Stimulated activated CD8-positive, alpha-beta memory T cell treated with anti-CD3 and anti-CD28 coated beads, Interleukin-2, amount 100 ng/mL, for 1 hour (primary cell): ENCODE measurements at places on chromosomes 3 and 15.

- no peak for DNase-seq
Measured at GRCh38 chr3:126154391-126155279, 25.8 kb downstream of the ALDH1L1 start.

DNA sequence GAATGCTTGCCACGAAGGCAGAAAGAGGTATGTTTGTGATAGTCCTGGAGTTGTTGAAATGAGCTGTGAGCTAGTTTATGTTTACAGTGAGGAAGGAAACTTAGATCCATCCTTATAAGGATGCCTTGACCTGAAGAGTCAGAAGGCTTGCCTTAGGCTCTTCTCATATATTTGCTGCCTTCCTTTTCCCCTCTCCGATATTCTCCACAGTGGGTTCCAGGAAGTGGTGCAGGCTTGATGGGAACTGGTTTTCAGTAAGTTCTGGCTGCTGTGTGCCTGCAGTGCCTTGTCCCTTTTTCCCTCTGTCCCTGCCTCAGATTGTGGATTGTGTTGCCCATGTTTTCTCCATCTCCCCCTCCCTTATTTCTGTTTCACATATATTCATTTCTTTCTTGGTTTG is 287.3 kb upstream of the UBE2E1 start:
- DNase-seq = no peak

DNA sequence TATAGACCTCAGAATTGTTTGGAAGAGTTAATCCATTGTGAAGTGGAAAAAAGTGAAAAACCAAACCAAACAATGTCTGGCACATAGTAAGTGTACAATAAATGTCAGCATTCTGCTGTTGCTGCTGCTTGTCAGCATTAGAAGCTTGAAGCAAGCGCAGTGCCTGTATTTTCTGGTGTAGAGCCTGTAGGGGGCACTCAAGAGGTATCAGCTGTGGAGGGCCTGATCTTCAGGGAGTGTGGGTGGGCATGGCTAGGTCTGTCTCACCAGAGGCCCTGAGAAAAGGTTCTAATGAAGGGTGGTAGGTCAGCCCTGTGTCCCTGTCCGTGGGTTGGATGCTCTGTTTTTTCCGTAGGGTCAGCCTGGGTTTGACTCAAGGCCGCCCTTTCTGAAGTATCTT is 3.6 kb downstream of the ADAMTSL3 start:
- no peak for DNase-seq

DNA sequence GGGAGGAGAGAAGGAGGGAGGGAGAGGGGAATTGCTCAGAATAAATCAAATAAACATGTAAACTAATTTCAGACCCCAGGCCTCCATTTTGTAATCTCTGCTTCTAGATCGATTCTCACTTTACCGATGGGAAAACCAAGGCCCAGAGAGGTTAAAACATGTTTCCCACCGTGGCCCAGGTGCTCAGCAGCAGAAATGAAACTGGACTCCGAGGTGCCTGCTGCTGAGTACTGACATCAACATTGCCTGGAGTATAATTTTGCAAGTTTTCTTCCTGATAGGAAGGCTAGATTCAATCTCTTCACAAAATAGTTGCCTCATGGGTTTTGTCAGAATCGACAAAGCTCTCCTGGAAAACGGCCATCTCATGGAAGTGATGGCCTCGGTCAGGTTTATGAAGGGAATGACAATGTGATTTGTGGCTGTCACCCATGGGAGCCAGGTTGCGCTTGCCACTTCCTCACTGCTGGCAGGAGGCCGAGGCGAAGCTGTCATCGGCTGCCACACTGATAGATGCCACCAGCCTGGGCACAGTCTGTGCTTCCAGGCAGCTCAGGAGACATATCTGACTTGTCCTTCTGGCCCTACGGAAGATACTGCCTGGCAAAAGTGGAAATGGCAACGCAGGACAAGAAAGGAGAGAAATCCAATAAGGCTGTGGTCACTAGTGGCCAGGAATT is 133.1 kb upstream of the LRRN1 start:
- DNase-seq = no peak

DNA sequence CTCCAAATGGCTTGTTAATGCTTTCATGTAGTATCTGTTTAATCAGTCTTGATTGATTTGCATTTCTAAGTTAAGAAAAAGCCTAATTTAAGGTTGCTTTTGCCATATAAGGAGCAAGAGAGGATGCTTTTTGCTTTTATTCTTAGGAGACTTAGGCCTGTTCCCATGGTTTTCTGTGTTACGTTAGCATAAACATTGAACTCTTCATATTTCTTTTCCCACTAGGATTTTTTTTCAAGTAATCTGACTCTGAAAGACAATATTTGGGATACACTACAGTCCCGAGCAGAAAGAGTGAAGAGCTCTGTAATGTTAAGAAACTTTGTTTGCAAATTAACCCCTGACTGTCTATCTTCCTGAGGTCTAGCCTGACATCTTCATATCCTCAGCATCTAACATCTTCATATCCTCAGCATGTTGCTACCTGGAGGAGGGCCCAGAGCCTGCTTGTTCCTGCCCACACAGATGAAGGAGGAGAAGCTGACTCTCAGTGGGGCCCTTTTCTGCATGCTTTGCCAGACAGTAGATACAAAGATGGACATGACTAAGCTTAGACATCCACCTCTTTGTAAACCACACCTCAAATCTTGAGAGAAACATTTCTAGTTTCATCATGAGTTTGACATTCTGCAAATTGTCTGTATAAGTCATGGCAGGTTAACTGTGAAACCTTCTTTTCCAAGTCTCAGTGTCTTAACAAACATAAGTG is 86.2 kb upstream of the COL6A5 start:
- DNase-seq = no peak

DNA sequence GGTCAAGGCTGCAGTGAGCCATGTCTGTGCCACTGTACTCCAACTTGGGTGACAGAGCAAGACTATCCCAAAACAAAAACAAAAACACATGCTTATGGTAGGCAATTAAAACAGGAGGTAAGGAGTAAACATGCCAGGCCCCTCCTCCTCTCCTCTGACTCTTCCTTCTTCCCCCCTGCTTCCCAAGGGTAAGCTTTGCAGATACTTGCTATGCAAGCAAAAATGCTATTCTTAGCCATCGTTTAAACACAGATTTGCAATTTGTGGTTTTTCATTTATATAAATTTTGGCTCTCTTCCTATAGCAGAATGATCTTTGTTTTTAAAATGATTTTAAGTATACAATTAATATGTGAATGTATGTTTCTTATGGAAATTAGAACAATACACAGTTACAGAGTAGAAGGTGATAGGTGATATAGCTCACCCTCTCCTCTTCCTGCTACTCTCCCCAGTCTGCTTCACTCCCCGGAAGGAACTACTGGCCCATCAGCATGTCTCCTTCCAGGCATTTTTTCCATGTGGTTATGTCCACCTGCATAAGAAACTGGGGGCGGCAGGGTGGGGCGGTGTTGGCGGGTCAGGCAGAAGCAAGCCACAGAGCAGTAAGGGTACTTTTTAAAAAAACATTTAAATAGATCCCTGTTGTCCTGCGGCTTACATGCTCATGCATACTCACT is 42.1 kb downstream of the IGF1R start:
- DNase-seq = no peak
